ENCODE measurements at places on chromosomes 4 and X.

DNA sequence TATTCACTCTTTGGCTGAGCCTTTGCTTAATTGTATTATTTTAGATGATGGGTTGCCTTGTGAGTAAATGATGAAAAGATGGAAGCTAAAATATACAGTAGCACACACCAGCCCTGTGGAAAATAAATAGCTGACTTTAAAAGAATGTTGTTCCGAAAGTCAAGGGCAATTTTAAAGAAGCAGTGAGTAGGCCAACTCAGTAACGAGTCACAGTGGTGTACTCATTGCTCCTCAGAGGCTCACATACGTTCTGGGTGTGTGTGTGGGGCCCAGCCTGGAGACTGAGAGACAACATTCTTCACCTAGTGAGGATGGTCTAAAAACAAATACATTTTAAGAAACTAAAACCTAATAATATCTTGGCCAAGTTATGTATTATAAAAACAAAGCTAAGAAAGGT lies 640.3 kb downstream of the TRIML1 start:
- peak; percentile 28 for DNase-seq

DNA sequence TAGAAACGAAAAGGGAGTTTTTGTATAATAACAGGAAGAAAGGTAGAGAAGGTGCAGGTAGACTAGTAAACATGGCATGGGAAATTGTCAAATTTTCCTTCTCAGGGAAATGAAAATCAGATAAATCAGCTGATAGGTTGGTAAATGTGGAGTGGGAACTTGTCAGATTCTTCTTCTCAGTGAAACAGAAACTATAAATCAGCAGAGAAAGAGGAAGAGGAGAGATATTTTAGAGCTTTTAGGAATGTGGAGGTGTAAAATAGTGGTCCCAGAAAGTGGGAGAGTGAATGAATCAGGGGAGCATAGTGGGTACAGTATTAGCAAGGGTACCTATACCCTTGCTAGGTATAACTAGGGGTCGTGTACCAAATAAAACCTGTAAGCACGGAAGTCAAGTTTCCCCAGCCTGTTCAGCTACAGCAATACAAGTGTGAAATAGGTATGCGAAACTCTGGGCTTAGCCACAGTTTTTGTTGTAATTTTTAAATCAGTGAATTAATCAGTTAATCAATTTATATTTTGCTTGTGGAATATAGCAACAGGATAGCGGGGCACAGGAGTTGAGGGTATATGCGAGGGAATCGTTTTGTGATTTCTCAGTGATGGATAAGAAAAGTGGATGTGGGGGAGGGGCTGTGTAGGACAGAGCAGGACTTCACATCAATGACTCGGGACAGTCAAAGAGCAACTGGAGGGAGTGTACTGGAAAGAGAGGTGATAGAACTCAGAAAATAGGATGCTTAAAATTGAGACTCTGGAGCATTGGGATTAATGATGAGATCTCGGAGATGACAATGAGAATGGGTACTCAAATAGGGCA lies 561.5 kb downstream of the INPP4B start:
- DNase-seq: no peak

DNA sequence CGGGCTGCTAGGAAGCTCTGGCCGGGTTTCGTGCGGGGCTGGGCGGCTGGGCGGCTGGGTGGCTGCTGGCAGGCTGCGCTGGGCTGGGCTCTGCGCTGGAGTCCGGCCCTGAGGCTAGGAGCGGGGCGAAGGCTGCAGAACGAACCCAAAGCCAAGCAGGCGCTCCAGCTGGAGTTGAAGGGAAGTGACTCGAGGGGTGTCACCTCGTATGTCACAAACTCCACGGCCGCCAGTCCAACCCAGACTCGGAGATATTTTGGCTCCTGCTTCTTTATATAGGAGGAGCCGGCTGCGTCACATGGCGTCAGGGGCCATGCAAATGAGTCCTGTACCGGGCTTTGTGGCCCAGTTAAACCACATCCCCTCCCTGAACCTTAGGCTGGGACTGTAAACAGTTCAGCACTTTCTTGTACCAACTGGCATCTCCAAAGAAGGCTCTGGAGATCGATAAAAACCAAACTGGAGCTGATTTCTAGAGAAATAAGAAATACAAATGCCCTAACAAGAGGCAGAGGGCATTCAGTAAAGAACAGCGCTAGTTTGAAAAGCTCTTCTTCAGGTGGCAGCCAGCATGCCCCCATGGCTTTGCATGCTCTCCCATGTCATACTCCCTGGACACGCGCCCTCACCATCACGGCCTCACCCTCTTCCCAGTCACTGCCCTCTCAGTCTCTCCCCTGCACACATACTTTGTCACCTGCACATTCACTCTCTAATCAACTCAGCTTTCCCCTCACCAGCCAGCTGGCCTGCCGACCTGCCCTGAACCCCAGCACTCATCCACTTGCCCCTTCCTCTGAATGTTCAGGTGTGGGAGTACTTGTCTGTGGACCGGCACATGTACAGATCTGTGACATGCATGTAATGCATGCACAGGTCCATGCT lies 58.5 kb downstream of the TSC22D3 start:
- DNase-seq: peak; percentile 94

- peak; percentile 51 for DNase-seq
Measured at GRCh38 chrX:72245461-72246089, 6.7 kb upstream of the ERCC6L start.

DNA sequence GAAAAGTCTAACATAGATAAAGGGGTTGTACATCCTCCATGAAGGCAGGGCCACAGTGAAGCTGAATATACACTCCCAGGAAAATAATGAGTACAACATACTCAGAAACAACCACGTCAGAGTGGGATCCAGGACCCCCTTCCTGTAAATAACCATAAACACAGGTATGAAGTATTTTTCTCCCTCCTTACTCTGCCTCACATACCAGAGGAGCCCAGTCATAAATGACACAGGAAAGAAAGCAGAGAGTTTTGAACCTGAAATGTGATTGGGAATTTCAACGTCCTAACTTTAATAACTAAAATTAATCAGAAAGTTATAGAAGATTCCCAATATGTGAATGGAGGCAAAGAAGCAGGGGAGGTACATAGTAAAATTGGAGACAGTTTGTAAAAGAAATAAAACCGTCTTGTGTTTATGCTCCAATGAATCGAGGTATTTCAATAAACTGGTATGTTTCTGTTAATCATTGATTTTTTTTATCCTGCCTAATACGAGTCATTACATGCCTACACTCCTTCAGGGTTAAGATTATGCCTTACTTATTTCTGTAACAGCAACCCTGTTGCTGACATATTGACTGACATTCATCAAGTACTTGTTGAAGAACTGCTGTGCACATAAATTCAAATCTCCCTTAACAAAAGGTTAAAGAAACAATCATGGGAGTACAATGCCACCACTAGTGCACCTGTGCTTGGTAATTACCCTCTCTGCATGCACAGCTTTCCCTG lies 431.3 kb downstream of the KCNIP4 start:
- no peak for DNase-seq

GRCh38 chrX:46917622-46918021 lies 5.4 kb downstream of the JADE3 start:
- DNase-seq: no peak

- DNase-seq: no peak
Measured at GRCh38 chr4:142350871-142351270, 495.2 kb downstream of the INPP4B start.

DNA sequence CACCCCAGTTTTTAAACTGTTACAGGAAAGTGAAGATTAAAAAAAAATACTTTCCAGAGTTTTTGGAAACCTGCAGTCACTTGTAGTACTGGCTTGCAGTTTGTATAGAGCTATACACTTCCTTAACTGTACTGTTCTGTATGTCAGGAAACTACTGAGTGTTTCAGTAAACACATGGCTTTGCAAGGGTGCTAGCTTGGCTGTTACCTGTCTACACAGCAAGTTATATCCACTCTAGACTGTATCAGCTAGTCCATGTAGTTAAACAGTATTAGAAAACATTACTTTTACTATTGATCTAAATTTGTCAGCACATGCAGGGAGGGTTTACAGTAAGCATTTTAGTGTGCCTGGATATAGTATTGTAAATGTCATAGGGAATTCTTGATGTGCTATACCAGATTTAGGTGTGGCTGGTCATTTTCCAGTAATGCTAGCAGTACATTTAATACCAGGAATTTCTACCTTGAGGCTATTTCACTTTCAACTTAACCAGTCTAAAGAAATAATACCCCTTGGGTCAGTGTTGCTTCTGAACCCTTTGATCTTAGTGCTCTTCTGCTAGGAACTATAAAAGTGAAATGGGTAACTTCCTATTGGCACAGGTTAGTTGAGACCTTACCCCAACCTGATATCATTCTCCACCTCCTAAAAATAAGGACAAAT lies 192.3 kb upstream of the ANKRD50 start:
- DNase-seq: no peak

All from mesenchymal stem cell (in vitro differentiated cells and primary cell).